ENCODE measurements at places on chromosomes 12 and 14. TPM values are rescaled to one million over a fixed set of nuclear protein-coding genes. Genes with fewer than 3 reads are reported as not detected.

PCBP2 gene
- polyA plus RNA-seq = 94.3 TPM

C12orf60 gene
- 0.86 TPM for polyA plus RNA-seq

COCH gene
- 0.09 TPM for polyA plus RNA-seq

RASAL1 gene
- not detected for polyA plus RNA-seq

KRT73 gene
- polyA plus RNA-seq = not detected

- DNase-seq = no peak
Observed at GRCh38 chr14:99245564-99246511, 26.2 kb downstream of the BCL11B start.

- no peak for DNase-seq
Observed at GRCh38 chr12:55392032-55392795, 8.1 kb upstream of the OR6C65 start.

DNA sequence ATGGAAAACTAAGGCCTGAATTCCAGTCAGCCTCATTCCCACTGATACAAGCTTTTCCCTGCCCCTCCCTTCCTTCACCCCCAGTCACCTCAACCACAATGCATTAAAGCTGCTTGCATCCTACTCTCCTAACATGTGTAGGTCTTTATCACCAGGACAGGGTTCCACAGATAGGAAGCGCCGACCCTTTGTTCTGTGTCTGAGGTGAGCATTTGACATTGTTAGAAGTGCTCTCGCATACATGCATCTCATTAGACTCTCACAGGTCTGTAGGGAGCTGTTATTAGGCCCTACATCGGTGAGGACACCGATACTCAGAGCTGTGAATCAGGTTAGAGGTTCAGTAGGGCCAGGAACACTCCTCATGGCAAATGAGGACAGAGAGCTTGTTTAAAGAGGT, 13.2 kb upstream of the EDDM3A start:
- DNase-seq = no peak

- DNase-seq = no peak
Observed at GRCh38 chr12:6638305-6638704, 2.5 kb upstream of the LPAR5 start.

- DNase-seq = no peak
Observed at GRCh38 chr14:99029145-99029915, 242.7 kb downstream of the BCL11B start.

DNA sequence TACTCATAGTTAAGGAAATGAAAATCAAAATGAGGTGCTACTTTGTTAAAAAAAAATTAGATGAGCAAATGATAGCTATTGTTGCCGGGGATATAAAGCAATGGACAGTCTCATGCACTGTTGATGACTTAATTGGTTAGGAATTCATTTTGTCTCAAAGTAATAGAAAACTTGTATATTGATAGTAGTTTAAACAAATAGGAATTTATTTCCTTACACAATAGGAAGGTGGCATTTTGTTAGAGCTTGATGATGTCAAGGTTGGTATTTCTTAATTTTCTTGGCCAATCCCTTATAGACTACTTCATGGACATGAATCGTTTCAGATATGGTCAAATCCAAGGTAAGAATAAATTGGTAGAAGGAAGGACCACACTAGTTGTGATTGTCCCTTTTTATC, 7.8 kb downstream of the PRPF39 start:
- DNase-seq = peak; percentile 56
